Aorta (tissue), 5 donors: ENCODE measurements at places on chromosomes 2 and 18. TPM values are rescaled to one million over a fixed set of nuclear protein-coding genes. Genes with fewer than 3 reads are reported as not detected.

Gene ST6GAL2
- total RNA-seq: 107 TPM

Gene RBMS1
- 146 TPM for total RNA-seq

Gene RNF125
- total RNA-seq: 6.7 TPM

Gene FAM98A
- total RNA-seq: 39.7 TPM

Gene KCNE4
- 10.9 TPM for total RNA-seq

Gene CIB4
- not detected for total RNA-seq

Gene FKBP1B
- total RNA-seq: 7.3 TPM

Gene EVA1A
- 3.1 TPM for total RNA-seq

Gene SLC8A1
- total RNA-seq: 35.9 TPM

Gene CKAP2L
- total RNA-seq: 0.69 TPM

Gene MSH6
- 29.4 TPM for total RNA-seq

Gene IL18RAP
- total RNA-seq: 1.9 TPM

Gene CDK15
- total RNA-seq: 3.9 TPM

Gene ZNF396
- total RNA-seq: 4.4 TPM

Gene CCDC93
- 42.8 TPM for total RNA-seq

Gene RAPGEF4
- 6.7 TPM for total RNA-seq

Gene C2orf66
- total RNA-seq: 0.19 TPM

Gene COLEC12
- total RNA-seq: 46.1 TPM

Gene SIX2
- total RNA-seq: 1.7 TPM

Gene KIAA2012
- not detected for total RNA-seq

Gene MEIS1
- total RNA-seq: 76.6 TPM

Gene HTR2B
- total RNA-seq: 2.0 TPM

Gene GKN1
- total RNA-seq: not detected

Gene ATIC
- 40.3 TPM for total RNA-seq

Gene SLC40A1
- total RNA-seq: 95.6 TPM
